ENCODE measurements at places on chromosomes 12 and 14.

GRCh38 chr14:106564058-106564643, 1037.8 kb downstream of the TMEM121 start:
- no peak for DNase-seq

GRCh38 chr14:68634332-68634731, 158.5 kb downstream of the ZFP36L1 start:
- no peak for DNase-seq

DNA sequence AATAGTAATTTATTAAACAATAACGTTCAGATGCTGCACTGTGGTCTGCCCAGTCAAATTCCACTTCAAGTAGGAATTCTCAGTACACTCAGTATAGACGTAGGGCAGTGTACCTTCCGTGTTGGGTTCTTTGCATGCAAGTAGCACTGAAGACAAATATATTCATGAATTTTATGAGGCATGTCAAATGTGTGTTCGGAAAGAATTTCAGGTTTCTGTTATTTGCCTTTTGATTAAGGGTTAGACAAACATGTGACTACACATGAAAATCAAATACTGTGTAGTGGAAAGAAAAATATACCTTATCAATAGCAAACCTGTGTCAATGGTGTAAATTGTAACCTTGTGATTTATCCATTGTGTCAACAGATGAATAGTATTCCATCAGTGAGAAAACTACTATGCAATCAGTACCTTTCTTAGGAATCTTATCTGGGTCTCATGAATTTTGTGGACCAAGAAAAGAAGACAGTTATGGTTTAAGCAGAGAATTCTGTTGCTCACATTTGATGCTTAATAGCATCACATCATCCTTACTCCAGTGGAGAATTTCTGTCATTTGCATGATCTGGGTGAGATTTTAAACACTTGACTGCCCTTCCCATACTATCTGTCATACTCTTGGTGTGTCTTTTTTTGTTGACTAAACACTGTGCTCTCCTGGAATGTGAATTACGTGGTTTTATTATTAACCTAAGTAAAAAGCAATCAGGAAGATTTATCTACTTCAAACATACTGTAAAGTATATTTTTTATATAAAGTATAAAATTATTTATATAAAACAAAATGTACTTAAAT, 13.3 kb downstream of the TMEM260 start:
- no peak for DNase-seq

GRCh38 chr12:54411391-54412241, 7.5 kb downstream of the ITGA5 start:
- DNase-seq = peak; percentile 99

DNA sequence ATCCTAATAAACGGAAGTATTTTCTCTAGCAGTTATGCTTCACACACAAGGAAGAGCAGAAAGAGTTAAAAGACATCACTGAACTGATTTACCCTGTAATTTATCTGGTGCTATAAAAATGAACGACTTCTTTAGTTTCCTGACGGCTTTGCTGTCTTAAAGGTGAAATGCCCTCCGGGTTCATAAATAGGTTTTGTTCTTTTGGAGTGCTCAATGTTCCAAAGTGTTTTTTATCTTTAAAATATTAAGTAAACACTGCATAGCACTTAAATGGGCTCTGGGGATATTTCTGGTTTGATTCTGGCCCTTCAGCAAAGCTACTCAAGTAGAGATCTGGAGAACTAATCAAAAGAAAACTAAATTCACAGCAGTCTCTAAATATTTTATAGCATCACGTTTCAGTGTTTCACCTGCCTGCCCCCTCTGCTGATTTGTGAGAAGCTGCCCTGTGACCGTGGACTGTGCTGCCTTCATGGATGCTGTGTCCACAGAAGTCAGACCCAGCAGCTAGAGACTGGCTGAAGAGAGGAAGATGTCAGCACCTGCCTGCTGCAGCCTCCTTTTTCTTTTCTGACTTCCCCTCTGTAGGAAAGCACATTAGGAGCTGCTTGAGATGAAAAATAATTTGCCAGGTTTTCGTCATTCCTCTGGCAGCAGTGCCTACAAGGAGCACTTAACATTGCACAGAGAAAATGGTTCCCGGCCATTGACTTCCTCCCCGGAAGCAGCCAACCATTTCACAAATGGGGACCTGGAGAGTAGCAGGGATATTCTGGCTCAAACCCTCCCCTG, 205.1 kb upstream of the FSCB start:
- no peak for DNase-seq

- DNase-seq = no peak
These were observed 191.7 kb upstream of the GSC start for GRCh38 chr14:94961386-94962165.

- DNase-seq = no peak
These were observed 680.9 kb downstream of the TMEM121 start for GRCh38 chr14:106207316-106207715.

- DNase-seq = no peak
These were observed 30.4 kb downstream of the MMAB start for GRCh38 chr12:109542876-109543275.

- no peak for DNase-seq
These were observed 315.3 kb downstream of the NOVA1 start for GRCh38 chr14:26282578-26282977.

DNA sequence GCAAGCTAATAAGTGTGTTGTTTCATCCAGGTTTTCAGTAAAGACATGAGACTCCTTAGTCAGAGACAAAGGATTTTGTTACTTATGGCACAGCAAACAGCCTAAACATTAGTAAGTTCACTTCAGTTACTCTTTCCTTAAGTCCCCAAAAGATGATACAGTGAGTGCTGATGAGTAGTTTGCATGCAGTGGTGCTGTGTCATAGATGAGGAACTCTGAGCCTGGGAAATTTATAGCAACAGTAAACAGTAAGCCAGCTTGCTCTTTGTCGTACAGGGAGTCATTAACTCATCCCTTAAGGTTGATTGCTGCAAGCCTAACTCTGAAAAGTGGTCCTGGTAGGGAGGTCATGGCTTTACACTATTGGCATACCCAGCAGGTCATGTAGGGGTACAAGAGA, 208.6 kb upstream of the OR4E1 start:
- no peak for DNase-seq

GRCh38 chr14:68968051-68968450, 11.1 kb downstream of the ACTN1 start:
- DNase-seq = no peak

DNA sequence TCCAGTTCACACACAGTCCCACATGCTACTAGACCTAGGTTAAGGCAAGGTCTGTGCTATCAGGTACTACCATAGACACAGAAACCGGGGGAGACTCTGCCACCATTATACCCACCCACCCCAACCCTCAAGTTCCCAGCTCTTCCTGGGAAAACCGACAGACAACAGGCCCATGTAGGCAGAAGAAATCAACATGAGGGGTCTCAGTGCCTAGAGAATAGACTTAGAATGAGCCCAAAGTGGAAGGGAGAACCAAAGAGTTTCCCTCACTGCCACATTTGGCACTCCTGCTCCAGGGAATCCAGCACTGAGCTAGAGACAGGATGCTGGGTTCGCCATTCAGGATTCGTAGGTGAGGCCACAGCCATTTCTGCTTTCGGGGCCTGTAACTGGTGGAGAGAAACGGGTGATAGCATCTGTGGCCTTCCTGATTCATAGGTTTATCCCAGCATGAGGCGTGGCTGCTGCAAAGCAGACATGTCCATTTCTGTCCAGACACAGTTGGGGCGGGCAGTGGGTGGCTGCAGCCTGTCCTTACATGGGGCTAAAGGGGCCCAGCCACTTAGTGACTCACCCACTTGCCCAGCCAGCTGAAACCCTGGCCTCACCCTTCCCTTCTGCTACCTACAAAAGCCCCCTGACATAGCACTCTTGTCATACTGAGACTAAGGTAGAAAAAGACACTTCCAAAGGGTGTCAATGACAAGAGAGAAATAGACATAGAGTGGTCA, 69.4 kb downstream of the IRF2BPL start:
- DNase-seq = peak; percentile 86

- no peak for DNase-seq
These were observed 230.7 kb upstream of the RTL1 start for GRCh38 chr14:101134161-101134631.

- no peak for DNase-seq
These were observed 3.2 kb downstream of the GPR132 start for GRCh38 chr14:105062048-105062433.

GRCh38 chr12:47889040-47889439, 15.8 kb downstream of the VDR start:
- DNase-seq = no peak

DNA sequence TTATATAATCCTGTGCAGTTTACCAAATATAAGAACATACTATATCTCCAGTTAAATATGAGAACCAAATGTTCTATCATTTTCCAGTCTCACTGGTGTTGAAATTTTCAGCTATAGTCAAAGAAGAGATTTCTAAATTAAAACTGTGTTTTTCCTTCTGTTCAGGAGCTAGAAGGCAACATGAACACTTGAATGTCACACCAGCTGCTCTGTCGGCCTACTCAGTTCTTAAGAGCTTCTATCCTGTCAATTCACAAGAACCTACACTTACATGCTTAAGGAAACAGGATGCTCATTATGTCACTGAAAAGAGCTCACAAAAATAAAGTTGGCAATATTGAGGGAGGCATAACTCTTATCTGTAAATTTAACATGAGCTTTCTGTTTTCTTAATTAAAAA, 43.1 kb downstream of the ATP2B1 start:
- no peak for DNase-seq

Measured in HFFc6 (cell line).